ENCODE measurements at places on chromosomes 2 and 18.

DNA sequence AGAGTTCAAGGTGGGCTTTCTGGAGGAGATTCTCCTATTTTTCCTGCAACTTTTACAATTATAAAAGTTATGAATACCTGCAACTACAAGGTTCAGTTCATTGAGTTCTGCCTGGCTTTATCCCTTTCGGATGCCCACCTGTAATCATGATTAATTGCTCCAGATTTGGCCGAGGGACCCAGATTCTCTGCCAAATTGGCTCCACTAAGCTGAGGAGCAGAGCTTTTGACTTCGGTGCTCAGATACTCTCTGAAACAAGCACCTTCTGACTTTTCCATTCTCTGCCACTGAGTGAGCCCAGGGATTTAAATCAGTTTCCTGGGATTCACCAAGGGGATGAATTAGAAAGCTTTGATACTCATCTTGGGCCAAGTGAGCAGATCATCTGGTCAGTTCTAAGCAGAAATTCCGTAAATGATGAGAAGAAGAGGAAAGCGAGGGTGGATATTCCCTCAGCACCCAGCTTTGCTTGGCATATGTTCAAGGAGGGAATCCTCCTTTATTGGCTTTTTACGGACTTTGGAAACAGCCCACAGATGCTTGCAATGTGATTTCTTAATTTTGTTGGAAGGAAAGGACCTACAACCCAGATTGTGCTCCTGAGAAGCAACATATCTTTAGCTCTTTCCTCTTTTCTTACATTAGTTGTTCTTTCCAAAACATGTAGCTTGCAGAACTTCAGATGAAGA is 179.2 kb downstream of the SETBP1 start:
- DNase-seq, result no peak

DNA sequence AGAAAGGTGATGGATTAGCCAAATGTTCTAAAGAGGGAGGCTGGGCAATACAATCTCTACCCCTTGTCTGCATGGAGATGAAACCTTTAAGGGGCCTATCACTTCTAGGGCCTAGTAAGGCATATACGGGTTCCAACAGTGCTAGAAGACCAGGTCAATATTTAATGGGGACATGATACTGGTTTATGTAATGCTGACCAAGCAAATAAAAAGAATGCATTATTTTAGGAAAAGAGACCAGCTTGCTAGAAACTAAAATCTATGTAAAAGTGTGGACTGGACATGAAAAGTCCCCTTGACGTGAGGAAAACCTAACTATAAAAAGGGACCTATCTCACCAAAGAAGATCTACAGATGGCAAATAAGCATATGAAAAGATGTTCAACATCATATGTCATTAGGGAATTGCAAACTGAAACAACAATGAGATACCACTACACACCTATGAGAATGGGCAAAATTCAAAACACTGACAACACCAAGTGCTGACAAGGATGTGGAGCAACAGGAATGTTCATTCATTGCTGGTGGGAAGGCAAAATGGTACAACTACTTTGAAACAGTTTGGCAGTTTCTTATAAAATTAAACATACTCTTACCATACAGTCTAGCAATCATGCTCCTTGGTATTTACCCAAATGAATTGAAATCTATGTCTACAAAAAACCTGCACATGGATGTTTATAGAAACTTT is 45.9 kb upstream of the TLK1 start:
- no peak for DNase-seq

DNA sequence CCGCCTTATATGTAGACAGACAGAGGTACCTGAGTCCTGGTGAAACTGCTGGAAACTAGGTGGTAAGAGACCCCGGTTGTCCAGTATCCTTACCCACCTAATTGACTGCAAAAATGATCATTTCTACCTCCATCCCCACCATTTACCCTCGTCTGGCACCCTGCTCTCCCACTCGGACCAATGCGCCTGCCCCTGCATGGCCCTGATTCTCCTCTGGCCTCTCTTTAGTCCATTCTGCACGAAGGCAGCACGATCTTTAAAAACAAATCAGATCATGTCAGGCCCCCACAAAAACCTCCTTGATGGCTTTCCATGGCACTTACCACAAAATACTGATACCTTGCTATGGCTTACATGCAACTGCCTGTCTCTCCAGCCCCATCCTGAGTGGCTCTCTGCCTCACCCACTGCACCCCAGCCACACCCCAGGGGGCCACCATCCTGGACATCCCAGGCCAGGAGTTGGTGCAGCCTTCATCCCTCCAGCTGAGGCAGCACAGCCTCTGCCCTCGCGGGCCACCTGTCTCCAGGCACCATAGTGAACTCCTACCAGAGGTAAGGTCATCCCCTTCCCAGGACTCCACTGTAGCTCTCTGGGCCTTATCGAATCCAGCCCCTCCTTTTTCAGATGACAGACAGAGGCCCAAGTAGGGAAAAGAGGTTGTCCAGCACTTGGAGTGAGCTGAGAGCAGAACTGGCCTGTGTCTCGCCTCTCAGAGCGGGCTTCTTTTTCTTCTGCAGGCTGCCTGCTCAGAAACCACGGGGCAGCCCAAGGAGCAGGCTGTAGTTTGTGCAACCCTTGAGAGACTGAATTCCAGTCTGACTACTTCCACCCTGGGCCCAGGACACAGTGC is 12.3 kb upstream of the CIB4 start:
- DNase-seq, result no peak

DNA sequence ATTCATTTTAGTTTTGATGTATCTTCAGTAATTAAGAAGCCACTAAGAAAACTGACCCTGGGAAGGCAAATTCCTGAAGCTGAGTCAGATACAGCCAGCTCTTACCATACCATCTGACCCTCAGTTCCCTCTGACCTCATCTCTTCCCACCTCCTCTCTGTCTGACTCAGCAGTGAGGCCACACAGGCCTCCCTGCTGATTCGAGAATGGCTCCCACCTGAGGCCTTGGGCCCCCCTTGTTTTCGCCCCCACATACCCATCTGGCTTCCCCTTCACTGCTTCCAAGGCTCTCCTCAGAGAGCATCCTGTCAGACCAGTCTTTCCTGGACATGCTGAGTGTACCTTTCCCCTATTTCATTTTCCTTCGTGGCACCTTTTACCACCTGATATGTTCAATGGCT is 71.0 kb upstream of the CYP1B1 start:
- no peak for DNase-seq

DNA sequence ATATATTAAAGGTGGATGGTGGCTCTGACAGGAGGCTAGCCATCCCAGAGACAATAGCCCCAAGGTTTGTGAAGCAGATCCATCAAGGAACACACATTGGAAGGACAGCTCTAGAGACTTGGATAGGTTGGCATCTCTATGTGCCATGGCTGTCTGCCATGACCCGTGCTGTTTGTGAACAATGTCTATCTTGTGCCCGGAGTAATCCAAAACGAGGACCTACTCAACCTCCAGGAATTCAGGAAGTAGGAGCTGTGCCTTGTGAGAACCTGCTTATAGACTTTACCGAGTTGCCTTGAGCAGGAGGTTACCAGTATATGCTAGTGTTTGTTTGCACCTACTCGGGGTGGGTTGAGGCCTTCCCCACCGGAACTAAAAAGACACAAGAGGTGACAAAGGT is 43.1 kb upstream of the SELENOI start:
- DNase-seq, result no peak

GRCh38 chr2:164975891-164976290 is 20.6 kb upstream of the SLC38A11 start:
- no peak for DNase-seq

GRCh38 chr18:54260396-54261072 is 8.8 kb upstream of the POLI start:
- DNase-seq, result no peak

DNA sequence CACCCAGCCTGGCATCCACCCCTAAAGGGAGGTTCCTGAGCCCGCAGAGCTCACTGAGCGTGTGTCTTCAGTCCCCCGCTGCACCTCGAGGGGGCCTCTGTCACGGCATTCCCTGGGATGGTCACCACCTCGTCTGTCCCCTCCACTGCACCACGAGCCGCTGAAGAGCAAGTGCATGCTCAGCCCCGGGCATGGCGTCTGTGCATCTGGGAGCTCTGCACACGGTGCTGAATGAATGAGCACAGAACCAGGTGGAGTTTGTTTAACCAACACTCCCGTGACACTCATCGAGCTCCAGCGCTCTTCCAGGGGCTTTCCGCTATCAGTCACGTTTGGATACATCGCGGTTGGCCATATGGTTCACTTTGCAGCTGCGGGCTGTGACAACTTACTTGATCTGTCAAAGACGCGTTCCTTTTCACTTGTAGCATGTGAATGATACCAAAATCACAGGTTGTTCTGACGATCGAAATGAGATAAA is 9.2 kb downstream of the ALLC start:
- DNase-seq, result no peak

- no peak for DNase-seq
Observed at GRCh38 chr2:111022633-111023032, 98.1 kb upstream of the BCL2L11 start.

DNA sequence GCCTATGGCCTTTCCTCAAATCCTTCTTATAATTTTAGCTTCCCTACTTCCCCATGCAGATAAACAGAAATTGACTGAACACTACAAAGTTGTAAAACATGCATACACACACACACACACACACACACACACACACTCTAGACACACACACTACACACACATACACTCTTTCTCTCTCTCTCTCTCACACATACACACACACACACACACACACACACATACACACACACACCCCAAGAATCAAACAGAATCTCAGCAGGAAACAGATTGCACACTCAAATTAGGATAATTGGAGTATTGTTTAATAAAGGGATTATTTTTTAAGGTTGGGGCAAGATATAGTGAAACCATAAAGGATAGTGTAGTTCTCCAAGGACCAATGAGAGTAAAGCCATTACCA is 152.2 kb upstream of the SP5 start:
- no peak for DNase-seq

GRCh38 chr2:179702912-179703311 is 158.5 kb downstream of the ZNF385B start:
- no peak for DNase-seq

GRCh38 chr18:3886575-3887322 is 436.8 kb downstream of the TGIF1 start:
- DNase-seq, result no peak

GRCh38 chr2:28047681-28048080 is 157.2 kb downstream of the BABAM2 start:
- DNase-seq, result no peak

DNA sequence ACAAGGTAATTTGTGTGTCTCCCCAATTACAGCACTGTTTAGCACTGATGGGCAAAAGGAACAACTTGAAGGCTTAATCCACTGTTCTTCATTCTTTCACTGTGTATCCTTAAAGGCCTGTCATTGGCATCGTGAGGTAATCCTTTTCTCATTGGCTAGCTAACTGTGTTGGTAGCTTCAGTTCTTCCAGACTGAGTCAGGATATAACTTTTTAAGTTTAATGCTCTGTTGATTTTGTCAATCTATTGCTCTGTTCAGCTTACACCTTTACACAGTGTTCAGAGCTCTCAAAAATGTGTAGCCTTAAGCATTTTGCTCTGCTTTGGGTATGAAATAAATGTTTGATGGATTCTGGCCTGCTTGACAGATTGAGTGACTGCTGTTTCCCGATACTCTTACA is 148.2 kb downstream of the KIAA1328 start:
- DNase-seq, result no peak

DNA sequence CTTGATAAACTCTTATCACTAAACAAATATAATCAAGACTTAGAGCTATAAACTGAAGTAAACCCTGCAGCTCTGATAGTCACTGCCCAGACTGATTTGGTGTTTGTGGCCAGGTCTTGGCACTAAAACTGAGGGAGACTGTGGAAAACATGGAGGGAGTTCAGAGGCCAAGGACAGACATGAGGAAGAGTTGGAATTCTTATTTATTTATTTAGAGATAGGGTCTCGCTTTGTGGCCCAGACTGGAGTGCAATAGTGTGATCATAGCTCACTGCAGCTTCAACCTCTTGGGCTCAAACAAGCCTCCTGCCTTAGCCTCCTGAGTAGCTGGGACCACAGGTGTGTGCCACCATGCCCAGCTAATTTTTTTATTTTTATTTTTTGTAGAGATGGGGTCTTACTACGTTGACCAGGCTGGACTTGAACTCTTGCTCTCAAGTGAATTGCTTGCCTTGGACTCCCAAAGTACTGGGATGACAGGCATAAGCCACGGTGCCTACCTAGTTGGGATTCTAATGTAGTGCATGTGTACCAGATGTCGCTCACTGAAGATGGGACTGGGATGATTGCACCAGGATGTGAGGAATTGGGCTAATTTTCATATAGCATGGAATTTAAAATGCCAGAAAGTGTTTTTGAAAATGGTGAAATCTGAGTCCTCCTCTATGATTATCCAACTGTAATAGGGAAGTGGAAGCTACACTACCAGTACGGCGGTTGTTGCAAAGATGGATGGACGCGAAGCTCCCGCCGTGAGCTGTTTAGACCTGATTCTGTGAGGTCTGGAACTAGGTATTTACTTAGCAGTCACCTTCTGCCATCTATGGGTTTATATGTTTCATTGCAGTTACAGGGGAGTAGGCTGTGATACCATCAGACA is 52.7 kb upstream of the CTLA4 start:
- peak; percentile 78 for DNase-seq

DNA sequence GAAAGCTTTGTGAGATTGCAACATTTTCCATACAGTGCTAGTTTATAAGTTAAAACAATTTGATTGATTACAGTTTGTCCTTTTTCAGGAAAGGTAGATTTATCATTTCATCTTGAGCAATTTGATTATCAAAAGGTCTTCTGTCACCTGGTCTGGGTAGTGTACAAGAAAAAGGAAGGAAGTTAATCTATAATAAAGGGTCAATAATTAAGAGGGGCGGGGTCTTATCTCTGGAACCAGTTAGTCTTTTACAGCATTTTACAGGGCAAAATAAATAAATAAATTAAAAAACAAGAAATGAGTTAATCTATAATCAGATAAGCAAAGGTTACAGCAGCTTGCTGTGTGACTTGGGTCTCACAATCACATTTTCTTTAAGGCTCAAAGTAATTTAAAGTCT is 277.8 kb upstream of the GYPC start:
- no peak for DNase-seq

DNA sequence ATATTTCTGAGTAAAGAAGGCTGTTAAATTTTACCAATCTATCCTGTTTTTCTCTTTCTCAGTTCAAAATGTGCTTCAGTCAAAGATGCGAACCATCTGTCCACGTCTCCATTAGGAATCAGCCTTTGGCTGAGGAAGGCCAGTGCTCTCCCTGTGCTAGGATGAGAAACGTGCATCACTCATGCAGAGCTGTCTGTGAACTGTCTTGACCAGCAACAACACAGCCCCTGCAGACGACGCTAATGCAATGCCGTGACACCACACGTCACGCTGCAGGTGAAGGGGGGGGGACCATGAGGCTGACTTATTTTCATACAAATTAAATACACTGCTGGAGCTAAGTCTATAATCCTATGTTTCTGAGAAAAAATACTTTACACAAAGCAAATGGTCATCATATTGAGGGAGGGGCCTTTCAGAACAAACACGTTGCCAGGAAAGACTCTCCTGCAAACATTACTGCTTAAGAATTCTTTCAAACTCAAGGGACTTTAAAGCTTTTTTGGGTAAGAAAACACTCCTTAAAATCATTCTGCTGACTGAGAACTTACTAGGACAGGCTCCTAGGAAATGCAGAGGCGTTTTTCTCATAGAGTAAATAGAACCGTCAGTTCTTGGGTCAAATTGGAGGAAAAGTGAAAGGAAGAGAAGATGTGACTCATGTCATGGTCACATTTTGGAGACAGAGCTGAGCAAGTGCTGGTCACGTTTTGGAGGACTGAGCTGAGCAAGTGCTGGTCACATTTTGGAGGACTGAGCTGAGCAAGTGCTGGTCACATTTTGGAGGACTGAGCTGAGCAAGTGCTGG is 97.0 kb downstream of the MBP start:
- no peak for DNase-seq

Measured in CD4-positive, alpha-beta T cell treated with Interleukin-2 at 100 ng/mL for 4 hours (primary cell).